ENCODE measurements at places on chromosomes 11 and 22.

DNA sequence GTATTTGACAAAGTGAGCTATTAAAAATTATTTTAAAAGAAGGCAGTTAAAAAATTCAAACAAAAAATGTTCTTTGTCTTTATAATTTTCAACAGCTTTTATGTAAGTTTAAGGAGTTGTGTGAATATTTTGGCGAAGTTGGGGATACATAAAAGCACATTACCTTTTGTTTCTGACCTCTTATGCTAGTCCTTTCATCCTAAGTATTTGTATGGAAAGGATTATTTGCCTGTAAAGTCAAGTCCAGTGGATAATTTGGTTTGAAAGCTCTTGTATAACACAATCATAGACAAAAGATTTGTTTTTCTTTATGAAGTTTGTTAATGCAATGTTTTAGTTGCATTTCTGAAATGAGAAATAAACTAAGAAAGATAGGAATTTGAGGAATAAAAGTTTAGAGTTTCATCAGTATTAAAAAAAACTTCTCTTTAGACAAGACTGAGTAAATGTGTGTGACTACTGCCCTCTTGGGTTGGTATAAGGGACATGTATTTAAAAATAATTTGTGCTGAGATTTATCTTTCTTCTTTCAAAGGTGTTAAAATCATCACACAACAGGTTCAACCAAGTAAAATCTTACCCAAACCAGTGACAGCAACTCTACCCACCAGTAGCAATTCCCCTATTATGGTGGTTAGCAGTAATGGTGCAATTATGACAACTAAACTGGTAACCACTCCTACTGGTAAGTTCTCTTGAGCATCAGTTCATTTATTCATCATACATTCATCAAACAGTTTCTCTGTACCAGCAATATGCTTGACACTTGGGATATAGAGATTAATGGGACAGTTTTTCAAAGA is 68.2 kb downstream of the EMSY start:
- DNase-seq = no peak

- DNase-seq = no peak
Measured at GRCh38 chr22:35612903-35613302, 4.2 kb downstream of the MB start.

DNA sequence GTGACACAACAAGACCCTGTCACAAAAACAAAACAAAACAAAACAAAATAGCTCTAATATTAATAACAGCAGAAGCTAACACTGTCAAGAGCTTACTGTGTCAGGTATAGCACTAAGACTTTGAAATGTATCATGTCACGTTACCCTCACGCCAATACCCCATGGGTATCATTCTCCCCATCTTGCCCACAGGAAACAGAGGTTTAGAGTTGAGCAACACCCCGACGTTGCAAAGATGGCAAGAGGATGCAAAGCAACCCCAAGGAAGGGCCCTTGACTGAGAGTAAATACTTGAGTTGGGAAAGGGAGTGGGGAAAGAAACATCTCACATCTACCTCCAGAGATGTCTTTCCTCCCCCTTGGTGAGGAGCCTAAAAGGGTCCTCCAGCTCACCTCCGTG is 366.8 kb downstream of the LARGE1 start:
- DNase-seq = no peak

- DNase-seq = no peak
Measured at GRCh38 chr11:130490682-130491449, 42.4 kb downstream of the ADAMTS15 start.

DNA sequence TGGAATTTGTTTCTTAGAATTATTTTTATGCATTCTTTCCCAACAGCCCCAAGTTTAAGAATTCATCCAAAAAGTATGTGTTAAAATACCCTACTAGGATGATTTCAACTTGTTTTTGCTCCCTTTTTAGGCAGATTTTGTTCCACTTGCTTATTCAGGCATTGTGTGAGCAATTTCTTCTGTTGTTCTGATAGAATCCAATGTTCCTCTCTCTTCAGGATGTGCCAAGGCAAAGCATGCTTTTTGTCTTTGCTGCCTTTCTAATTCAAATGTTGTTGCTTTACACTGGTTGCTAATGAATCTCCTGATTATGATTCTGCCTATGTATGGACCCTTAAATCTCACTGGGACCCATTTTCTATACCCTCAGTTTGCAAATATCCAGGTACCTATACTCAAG is 131.2 kb upstream of the ARHGAP42 start:
- no peak for DNase-seq

DNA sequence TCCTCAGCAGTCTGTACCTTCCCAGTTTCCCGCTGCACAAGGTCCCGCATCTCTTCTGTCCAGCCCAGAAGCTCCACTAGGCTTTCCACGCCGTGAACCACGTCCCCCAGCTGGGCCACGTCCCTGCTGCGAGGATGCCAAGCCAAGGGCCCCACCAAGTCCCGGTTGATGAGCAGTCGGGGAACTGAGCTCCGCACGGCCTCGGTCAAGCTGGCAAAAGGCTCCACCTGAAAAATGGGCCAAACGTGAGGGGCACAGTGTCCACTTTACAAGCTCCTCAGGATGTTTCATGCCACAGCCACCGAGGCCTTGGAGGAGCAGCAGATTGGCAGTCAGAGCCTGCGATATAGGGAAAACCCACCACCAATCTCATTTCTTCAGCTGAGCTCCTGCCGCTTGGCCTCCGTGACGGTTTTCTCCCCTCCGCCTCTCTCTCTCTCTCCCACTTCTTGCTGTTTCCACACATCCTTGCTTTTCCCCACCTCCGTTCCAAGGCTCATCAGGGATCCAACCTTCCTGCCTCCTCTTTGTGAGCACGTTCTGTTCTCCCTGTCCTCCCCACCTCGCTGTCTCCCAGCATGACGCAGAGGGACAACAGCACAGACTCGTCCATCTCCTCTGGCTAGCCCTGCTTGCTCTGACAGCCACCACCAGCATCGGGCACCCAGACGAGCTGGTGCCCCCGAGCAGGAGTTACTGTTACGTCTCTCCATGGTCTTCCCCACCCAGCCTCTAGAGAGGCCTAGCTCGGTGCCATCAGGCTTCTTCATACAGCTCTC is 11.5 kb downstream of the RIC8A start:
- no peak for DNase-seq

GRCh38 chr22:39356464-39356863 is 6.7 kb downstream of the SYNGR1 start:
- DNase-seq = no peak

GRCh38 chr22:30940685-30941362 is 27.8 kb downstream of the MORC2 start:
- DNase-seq = no peak

- no peak for DNase-seq
Measured at GRCh38 chr11:13859892-13860291, 102.6 kb upstream of the SPON1 start.

DNA sequence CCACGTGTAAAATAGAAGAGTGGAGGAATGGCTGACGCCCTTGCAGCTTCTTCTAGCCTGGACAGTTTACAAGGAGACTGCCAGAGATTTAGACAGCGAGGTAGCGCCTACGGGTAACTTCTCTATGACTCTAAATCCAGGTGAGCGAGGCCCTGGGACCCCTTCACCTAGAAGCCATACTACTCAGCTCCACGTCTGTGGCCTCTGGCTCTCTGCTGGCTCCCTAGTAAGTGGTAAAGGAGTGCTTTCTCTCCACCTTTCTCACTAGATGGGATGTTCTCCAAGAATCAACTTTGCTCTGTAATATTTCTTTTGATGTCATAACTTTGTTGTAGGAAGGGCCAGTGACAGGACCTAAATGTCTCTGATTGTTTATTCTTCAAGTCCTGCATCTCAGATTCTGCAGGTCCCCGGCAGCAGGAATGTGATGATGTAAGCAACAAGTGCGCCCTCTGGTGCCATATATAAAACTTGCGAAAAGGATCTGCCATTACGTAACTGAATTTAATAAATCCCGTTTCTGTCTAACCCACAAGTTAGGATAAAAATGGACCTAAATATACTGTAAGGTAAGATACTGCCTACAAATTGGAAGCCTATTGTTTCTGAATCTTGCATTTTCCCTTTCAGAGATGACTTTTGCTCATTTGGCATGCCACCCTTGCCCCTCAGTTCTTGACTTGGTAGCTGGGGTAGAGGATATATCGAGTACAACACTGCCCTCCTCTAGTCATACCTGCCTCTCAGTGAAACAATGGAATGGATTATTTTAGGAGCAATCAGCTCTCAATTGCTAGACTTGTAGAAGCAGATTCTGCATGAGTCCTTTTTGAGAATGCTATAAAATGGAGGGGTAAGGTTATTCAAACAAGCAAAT is 11.0 kb upstream of the PTPN5 start:
- peak; percentile 25 for DNase-seq

Measured in kidney epithelial cell (primary cell).